ENCODE measurements at places on chromosomes 3 and 15.

DNA sequence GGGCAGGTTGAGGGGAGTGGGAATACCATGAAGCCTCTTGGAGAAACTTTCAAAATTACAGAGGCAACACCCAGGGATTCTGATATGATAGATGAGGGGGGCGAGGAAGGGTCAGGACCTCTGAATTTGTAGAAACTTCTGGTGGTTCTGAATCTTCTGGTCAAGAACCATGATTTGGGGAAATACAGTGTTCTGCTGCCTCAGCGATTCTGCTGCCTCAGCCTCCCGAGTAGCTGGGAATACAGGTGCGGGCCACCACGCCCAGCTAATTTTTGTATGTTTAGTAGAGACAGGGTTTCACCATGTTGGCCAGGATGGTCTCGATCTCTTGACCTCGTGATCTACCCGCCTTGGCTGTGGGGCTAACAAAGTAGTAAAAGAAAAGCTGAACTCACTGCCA, 70.4 kb downstream of the MAGEF1 start:
- no peak for DNase-seq

GRCh38 chr3:172688588-172688987, 22.3 kb downstream of the NCEH1 start:
- DNase-seq = no peak

DNA sequence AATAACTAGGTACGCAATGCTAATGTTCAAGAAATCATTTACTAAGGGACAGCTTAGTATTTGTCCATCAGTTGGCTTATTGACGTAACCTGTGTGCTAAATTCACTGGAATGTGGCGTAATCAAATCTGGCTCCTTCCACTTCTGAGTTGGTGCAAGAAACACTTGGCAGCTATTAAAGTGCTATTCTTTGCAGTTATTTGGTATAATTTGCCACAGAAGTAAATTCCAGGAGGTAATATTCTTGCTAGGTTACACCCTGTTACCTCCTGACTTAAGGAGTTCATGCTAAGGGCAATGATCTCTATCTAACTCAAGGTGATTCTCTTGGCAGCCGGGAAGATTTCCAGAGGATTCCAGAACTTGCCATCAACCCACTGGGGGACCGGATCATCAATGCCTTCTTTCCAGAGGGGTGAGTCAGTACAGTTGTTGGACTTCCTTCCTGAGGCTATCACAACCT, 25.5 kb downstream of the CHP1 start:
- no peak for DNase-seq

DNA sequence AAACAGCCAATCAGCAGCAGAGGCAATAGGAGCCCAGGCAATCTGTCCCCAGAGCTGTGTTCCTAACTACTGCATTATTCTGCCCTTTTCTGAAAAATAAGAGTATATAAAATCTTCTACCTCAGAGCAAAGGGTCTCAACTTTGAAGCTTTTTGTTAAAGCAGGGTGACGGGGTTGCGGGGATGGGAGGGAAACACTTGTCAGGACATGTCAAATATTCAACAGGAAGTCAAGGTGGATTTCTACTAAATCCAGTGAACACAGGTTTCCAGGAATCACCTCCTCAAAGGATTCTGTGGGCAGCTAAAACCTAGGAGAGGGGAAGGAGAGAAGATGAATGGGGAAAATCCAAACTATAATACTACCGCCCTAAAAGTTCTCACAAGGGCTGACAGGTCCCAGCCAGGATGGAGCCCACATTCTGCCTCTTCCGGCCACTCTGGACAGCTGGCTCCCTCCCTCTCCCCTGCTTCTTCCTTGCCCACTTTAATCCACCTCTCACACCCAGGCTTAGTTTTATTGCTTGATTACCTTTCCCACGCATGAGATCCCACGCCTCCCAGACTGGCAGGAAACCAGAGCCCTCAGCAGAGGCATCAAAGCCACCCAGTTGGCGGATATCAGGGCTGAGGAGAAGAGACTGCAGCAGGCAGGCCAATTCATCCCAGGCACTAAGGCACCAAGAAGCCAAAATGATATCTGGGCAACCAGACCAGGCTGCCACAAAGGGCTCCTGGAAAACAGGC, 77.2 kb downstream of the OSBPL10 start:
- DNase-seq = no peak

GRCh38 chr3:136787349-136787748, 31.6 kb upstream of the SLC35G2 start:
- no peak for DNase-seq

DNA sequence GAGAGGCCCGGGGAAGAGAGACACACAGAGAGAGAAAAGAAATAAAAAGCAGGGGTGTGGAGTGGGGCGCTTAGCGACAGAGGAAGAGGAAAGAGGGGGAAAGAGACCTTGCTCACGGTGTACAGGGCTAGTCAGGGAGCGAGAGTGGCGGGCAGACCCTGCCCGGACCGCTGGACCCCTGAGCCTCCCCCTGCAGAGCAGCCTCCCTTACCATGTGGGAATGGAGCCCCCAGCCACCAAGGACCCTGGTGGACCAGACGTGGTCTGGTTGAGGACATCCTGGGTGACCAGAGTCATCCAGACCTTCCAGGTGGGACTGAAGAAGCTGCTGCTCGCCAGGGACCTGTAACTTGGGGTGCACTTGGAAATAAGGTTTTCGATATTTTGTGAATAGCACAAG, 129.6 kb downstream of the CHSY1 start:
- no peak for DNase-seq

DNA sequence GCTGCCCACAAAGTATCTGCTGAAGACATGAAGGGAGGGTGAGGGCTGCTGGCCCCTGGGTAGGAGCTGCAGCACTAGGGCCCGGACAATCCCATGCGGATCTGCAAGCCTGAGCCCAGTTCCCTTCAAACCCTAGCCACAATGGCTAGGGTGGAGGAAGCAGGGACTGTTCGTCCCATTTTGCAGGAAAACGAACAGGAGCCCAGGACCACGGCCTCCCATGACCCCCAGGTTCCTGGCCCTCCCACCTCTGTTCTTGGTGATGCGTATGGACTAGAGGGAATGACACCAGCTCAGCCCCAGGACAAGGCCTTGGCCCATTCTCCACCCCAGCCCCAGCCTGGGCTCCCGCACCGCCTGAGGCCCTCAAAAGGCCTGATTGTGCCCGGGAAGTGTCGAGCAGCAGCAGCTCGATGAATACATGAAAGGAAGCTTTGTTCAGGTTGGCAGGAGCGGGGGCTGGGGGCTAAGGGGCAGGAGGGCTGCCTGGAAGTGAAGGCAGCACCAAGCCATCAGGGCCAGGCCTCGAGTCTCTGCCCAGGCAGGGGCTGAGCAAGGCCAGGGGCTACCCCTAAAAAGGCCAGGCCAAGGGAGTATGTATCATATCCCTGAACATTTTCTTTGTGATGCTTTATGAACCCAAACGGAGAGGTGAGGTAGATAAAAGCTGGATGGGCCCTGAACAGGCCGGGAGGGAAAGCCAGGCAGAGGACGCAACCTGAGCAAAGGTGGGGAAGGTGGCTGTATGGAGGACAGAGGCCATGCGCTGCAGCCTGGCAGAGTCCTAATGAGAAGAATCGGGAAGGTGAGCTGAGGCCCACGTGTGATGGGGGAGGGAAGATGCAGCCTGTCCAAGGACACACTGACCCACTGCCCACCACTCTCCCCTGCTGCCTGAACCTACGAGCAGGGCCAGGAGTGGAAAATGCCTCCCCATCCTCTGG, 12.2 kb downstream of the SEMA7A start:
- no peak for DNase-seq

GRCh38 chr3:46536758-46537157, 29.3 kb downstream of the LRRC2 start:
- no peak for DNase-seq

GRCh38 chr3:45499529-45499928, 95.0 kb upstream of the LIMD1 start:
- DNase-seq = no peak

DNA sequence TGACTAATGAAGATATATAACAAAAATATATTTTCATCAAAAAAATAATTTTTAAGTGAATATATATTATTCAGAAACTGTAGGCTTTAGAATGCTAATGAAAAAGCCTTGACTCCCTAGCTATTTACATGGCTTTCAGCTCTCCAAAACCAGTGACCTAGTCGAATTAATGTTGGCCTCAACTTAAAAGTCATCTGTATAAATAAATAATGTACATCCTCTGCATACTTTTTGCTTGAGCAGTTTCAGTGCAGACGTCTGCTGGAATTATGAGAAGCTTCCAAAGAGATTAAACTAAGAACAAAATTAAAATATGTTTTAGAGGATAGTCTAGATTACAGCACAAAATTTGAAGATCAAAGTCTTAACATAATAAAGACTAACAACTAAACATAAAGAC, 520.4 kb upstream of the ALCAM start:
- no peak for DNase-seq

GRCh38 chr15:67349634-67350033, 95.0 kb downstream of the IQCH start:
- no peak for DNase-seq

DNA sequence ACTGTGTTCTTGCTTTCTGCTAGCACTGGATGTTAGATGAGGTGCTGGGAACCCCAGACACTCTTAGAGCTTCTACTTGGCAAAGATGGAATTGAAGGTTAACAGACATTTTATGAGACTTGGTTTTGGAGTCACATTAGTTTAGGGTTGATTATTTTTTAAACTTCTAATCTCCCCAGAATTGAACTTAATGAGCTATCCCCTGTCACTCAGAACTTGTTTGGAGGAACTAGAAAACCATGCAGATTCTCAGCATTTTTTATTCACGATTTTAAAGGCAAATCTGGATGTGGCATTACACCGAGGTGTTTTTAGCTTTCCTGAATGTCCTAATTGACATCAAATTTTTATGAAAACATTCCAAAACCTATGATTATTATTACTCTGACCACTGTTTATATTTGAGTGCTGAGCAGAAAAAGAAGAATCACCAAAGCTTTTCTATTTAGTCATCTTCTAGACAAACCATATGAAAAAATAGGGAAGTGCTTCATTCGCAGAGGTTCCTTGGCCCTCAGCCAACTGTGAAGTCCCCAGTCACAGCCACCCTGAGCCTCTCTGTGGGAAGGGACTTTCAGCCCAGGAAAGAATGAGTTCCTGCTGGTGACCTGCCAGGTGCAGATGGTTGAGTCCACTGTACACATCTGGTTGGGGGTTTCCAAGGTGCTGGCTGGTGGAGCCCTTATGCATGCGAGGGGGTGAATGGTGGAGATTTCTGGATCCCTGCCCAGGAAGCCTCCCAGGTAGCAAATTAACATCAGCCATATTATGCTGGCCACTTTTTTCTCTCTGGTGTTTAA, 196.0 kb upstream of the TOPAZ1 start:
- DNase-seq = no peak

DNA sequence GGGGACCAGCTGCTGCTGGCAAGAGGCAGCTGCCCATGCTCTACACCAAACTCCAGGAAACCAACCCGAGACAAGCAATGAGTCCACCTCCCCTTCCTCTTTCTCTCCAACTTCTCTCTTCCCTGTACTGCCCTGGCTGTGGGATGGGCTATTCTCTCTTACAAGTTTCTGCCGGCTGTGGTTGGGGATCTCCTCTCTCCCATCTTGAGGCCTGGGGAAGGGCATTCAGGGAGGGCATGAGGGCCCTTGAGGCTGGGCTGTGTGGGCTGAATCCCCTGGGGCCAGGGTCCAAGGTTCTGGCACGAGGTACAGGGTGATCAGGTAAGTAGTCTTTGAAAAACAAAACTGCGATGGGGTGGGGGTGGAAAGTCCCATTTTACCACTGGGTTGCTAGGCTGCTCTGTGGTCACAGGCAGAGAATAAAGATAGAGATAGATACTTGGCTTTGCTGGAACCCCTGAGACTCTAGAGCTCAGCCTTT, 32.3 kb upstream of the CTSH start:
- DNase-seq = no peak

- peak; percentile 89 for DNase-seq
Observed at GRCh38 chr3:61927332-61927731, 366.0 kb downstream of the PTPRG start.

DNA sequence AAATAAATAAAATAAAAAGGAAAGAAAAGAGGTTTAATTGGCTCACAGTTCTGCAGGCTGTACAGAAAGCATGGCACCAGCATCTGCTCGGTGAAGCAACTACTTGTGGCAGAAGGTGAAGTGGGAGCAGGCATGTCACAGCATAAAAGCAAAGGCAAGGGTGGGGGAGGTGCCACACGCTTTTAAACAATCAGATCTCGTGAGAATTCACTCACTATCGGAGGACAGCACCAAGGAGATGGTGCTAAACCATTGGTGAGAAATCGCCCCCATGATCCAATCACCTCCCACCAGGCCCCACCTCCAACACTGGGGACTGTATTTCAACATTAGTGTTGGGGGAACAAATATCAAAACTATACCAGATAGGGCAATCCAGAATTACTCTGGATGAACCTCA, 15.3 kb downstream of the SCG3 start:
- DNase-seq = no peak

DNA sequence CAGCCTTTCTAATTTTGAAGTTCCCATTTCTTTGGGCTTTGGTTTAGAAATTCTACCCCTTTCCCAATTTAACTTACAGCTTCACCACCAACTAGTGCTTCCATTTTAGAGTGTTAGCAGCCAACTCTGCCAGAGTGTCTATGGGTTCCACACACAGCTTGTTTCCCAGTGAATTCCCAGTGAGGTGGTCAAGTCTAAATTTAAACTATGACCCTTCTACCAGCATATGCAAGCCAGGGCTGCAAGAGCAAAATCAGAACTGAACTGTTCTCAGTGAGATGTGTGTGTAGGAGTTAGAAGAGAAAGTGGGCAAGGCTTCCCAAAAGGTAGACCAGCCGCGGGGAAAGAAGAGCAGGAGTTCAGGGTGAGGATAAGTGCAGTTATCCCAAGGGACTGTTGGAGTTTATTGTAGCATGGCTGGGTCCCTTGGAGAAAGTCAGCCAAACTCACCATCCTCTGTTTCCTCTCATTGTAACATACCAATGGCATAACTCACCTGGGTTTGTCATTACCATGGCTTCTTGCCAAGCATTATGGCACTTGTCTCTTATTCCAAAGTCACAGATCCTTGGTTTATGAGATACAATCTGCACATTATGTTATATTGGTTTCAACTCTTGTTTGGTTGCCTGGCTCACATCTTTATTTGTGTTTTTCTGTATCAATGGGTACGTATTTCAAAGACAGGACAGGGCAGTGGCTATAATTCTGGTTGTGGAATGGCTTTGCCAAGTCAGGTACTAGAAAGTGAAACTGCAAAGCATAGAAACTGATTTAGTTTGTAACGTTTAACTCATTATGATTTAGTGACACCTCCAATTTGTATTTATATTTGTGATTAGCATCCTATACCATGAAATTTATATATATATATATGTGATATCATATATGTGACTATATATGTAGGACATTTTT, 130.2 kb upstream of the UMPS start:
- no peak for DNase-seq

DNA sequence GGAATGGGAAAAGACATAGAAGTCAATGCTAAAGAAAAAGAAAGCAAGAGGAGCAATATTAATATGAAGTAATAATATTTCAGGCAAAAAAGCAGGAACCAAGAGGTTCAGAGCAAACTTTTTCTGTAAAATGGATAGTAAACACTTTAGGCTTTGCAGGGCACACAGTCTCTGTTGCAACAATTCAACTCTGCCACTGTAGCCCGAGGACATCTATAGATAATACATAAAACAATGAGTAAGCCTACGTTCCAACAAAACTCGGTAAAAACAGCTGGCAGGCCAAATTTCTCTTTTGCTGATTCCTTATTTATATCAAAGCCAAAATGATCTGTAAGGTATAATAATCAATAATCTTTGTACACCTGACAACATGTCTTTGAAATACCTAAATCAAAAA, 56.8 kb downstream of the SMAD6 start:
- no peak for DNase-seq

Data from Right ventricle myocardium superior (tissue), 1 donor.